Aorta (tissue), 5 donors: ENCODE measurements at places on chromosomes 6 and 20.
A peak's percentile ranks its signal among the peaks of the same experiment; 100 is the strongest.

- no peak for DNase-seq
Observed at GRCh38 chr6:25579902-25580495, 72.0 kb upstream of the SCGN start.

DNA sequence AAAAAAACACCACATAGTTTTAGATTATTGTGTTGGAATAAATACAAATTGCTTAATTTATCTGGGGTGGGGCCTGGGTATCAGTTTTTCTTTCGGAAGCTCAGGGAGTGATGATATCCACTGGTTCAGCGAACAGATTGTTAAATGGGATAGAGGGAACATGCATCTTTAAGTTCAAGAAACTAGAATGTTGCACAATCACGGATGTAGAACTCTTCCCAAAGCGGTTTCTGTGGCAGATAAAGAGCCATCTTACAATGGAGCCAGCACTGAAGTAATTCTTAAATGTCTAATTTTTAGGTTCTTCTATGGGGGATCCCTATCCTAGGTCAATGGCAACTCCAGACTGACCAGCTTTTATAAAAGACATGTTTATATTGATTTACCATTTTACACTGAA, 9.7 kb upstream of the RMND1 start:
- no peak for DNase-seq

GRCh38 chr6:152117156-152118133, 310.0 kb downstream of the ESR1 start:
- no peak for DNase-seq

GRCh38 chr20:31573555-31574321, 31.4 kb upstream of the ID1 start:
- DNase-seq = no peak

DNA sequence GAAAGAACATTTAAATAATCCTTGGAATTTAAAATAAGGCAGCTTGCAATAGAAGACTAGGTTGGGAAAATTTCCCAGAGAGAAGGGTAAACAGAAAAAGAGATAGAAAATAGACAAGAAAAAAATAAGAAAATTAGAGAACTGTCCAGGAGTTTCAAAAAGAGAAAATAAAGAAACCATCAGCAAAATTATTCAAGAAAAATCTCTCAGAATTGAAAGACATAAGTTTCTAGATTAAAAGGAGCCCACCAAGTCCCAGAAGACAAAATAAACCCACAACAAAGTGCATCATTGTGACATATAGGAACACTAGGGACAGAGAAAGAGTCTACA, 88.6 kb upstream of the CDYL start:
- no peak for DNase-seq

DNA sequence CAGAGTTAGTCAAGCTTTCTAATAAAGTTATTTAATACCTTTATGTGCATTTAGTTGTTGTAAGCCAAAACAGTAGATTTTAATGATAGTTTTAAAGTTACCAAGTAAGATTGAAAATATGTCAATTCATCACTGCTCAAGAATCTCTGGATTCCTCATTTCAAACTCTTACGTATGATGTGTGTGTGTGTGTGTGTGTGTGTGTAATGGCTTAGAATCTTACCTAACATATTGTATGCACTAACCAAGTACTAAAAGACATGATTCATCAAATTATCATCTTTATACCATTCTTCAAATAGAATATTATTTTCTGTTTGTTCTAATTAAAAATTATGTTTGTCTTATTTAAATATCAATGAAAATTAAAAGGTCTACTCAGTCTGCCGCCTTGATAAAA, 41.5 kb upstream of the ZNF337 start:
- DNase-seq = no peak

- no peak for DNase-seq
Observed at GRCh38 chr20:53381568-53382262, 211.9 kb downstream of the ZNF217 start.

DNA sequence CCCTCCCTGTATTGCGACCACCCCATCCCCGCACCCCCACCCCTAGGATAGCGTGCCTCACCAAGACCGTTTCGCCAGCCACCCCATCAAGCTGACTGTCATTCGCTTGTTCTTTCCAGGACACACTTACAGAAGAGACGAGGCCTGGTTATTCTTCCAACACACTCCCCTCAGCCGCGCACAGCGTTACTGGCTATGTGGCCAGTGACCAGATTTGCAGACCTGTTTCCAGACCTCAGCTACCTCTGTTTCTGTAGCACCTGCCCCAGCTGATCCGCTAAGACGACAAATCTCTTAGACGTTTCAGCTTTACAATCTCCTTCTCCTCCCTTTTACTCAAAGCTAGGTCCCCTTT, 26.1 kb downstream of the HLA-F start:
- no peak for DNase-seq

DNA sequence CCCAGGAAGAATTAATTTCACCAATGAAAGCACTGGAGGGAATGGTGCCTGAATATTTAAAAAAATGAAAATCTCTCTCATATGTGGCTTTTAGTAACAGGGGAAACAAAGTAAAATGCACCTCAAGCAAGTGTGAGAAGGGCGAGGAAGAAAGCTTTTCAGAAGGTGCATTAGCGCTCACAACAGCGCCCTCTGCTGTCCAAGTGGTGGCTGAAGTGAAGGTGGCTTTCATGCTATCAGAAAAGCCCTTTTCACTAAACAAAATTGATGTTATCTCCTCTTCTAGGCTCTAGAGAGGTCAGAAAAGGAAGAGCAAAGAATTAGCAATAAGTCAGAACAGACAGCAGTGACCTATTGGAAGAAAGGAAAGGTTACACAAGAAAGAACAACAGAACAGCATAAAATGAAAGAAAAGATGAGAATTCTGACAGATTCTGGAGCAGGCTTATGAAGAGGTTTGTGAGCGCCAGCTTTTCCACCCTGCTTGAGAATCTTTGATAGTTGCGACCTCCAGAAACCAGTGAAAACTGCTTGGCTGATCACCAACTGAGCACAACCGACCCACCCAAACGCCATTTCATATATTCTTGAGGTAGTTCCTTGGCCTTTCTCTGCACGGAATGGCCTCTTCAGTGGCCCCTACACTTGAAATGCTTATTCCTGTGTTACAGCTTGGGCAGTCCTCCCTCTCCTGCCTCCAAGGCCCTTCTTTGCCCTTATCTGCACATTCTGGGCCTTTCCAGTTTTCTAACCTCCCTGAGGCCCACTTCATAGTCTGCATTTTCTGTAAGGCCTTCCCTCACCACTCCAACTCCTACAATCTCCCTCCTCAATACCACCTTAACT, 45.3 kb downstream of the SMLR1 start:
- DNase-seq = peak; percentile 90

DNA sequence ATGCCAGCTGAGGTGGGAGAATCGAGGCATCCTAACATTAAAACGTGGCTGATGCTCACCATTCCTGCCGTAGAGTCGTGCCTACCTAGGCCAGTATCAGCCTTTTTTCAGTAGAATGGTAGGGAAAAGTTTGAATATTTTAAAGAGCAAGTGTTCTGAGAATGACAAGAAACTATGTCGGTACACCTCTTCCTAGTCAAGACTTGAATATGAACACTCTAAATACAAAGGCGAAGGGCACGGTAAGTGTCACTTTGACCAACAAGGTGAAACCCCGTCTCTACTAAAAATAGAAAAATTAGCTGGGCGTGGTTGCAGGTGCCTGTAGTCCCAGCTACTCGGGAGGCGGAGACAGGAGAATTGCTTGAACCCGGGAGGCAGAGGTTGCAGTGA, 1.0 kb downstream of the GINM1 start:
- no peak for DNase-seq

DNA sequence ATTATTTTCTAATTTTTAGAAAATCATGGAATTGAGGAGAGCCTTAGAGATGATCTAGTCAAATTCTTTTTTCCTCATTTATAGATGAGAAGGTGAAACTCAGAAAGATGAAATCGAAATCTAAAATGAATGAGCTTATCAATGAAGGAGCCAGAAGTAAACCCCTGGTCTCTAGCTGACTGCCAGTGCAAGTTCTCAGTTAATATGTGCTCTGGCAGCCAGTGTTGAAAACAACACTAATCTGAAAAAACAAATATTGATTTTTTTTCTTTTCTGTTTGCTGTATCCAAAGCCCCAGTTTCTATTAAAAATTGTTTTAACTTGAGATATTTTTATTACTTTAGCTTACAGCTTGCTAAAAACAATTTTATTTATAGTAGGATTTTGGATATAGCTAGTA, 21.5 kb upstream of the PBOV1 start:
- no peak for DNase-seq

DNA sequence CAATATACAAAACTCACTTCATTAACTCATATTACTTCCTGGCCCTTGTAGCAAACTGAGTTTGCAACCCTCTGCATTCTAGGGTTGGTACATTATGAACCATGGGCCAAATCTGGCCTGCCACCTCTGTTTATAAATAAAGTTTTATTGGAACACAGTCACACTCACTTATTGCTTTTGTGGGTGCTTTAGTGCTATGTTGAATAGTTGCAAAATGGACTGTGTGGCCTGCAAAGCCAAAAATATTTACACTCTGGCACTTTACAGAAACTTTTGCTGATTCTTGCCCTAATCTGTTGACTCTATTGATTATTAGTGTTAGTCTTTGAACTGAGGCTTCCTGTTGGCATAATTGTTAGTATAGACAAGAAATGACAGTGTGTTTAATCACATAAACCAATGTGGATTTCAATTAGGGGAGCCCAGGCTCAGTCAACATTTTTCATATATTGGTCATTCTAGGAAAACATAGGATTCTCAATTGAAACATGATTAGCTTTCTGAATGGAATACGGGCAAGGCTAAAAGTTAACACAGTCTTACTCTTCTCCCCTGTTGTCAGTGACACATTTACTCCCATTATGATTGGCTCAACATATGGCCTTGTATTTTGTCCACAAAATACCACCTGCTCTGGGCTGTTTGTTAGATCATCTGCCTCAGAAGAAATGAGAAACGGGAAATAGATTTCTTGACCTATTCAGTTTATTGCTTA, 241.9 kb upstream of the ZFP64 start:
- DNase-seq = no peak

DNA sequence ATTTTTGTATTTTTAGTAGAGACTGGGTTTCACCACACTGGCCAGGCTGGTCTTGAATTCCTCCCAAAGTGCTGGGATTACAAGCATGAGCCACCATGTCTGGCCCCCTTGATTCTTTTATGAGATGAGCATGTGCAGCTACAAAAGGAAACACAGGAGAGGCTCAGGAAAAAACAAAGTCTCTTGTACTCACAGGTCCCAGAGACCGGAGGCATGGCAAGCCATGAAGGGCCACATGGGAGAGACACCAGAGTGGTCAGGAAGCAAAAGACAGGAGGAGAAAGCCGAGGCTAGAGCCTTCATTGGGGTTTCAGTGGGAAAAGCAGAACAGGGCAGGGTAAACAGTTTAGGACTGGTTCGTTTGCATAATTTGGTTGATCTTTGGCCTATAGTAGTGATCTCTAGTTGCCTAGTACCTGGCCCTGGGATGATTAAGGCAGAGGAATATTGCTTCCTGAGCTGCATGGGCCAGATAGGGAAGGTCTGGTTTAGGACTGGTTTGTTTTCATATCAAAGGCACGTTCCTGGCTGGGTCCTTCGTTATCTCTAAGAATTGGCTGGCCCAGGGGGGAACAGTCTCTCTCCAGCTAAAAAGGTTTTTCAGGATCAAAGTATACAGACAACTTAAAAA, 48.2 kb upstream of the PRND start:
- no peak for DNase-seq

DNA sequence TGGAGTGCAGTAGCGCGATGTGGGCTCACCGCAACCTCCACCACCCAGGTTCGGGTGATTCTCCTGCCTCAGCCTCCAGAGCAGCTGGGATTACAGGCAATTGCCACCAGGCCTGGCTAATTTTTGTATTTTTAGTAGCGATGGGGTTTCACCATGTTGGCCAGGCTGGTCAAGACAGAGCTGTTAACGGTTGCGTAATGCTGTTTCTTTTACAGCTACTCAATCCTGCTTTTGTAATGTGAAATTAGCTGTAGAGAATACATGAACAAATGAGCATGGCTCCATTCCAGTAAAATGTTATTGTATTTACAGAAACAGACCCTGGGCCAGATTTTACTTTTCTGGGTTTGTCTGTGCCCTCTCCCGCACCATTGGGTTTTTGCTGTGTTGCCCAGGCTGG, 1.9 kb downstream of the PNLDC1 start:
- DNase-seq = no peak

DNA sequence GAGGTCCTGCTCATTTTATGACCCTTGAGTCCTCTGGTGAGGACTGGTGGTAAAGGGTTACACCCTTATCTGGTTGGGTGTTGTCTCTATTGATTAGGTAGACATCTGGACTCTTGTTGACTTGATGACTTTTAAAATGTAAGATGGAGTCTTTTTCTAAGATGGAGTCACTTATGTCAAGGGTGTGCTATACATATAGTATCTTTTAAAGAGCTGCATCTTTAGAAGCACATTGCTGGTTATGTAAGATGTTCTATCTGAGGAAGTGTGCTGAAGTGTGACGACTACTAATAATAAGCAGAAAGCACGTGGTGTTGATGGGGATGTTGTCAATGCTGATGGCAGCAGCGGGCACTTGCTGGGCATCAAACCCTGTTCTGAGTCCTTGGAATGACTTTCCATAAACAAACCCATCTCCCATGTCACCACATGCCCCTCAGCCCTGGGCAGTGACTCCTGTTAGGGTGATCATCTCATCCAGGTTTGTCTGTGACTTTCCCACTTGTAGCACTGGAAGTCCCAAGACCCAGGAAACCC, 229.6 kb downstream of the EYA2 start:
- no peak for DNase-seq

- no peak for DNase-seq
Observed at GRCh38 chr20:59561228-59561605, 43.1 kb upstream of the PHACTR3 start.
